Naive thymus-derived CD8-positive, alpha-beta T cell (primary cell): ENCODE measurements at places on chromosomes 11 and 22. TPM values are rescaled to one million over a fixed set of nuclear protein-coding genes. Genes with fewer than 3 reads are reported as not detected.

The KIF18A gene
- total RNA-seq, result 0.39 TPM

The SLC22A12 gene
- total RNA-seq, result not detected

The SSTR3 gene
- 13.5 TPM for total RNA-seq

The NLRP10 gene
- total RNA-seq, result not detected

The OR52N5 gene
- not detected for total RNA-seq

The NXPE2 gene
- not detected for total RNA-seq

The CARNS1 gene
- 21.2 TPM for total RNA-seq

DNA sequence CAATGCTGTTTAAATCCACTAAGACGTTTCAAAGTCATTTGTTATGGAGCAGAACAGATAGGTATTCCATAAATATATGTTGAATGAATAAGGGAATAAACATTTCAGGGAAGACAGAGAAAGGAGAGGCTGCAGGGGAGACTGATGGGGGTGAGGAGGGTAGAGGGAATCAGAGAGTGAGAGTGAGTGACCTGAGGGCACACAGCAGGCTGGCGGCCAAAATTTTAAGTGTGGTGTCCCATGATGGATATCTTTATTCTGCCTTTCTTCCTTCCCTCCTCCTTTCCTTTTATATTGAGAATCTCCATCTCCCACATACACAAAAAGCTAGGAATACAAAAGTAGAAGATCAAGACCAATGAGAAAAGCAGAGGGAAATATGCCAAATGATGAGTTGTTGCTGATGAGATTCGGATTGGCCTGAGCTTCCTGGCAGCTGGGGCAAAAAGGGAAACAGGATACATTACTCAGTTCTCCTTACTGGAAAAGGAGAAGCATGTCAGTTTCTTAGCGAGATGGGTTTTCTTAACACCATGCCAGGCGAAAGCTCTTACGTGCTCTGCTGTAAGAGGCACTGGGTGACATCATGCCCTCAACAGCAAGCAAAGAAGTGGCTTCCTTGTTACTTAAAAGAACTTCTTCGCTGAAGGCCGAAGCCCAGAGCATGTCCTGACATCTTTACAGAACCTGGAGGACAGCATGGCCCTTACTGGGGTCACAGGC is 11.2 kb upstream of the CYTH4 start:
- DNase-seq, result no peak

- peak; percentile 17 for DNase-seq
Observed at GRCh38 chr11:58640386-58641023, 18.0 kb downstream of the CNTF start.

- DNase-seq, result no peak
Observed at GRCh38 chr22:23305922-23306374, 125.6 kb downstream of the BCR start.

DNA sequence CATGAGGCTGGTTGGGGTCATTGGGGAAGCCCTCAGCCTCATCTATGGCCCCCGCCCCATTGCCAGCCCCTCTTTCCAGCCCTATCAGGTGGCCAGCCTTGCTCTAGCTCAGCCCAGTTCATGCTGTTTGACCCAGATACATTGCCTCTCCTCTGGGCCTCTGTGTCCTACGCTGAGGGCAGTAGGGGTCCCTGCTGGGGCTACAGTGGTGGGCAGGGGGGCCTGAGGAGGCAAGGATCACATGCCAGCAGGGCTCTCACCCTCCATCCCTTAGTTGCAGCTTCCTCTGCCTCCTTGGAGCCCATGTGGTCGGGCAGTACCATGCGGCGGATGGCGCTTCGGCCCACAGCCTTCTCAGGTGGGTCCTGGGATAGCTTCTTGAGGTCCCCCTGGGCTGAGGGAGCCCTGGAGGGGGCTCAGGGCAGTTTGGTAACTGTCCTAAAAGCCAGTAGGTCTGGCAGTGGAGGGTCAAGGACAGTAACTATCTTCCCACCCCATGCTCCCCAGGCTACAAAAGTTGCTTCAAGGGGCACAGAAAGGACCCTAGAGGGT is 19.2 kb downstream of the EMID1 start:
- no peak for DNase-seq

- no peak for DNase-seq
Observed at GRCh38 chr22:37954686-37955085, 1.2 kb downstream of the POLR2F start.

- DNase-seq, result no peak
Observed at GRCh38 chr11:63564784-63565350, 1.7 kb upstream of the PLAAT2 start.

DNA sequence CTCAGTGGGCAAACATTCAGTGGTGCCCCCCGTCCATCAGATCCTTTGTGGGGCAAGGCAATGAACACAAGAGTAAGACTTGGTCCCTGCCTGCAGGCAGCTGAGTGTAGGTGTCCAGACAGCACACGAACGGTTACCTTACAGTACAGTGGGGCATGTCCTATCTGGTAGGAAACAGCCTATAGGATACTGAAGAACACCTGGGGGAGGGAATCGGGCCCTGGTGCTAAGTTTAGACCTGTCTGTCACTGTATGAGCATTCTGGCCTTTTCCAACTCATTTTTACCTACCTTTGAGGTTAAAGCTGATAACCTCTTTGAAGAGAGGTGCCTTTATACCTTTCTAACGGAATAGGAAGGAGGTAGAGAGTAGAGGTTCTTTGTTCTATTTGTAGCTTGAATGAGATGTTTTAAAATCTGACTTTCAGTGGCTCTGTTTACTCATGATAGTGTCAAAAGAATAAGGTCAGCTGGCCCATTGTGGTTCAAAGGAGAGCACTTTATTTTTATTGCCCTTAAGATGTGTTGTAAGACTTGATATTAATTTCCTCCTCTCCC is 8.9 kb downstream of the ZNRF3 start:
- DNase-seq, result no peak

DNA sequence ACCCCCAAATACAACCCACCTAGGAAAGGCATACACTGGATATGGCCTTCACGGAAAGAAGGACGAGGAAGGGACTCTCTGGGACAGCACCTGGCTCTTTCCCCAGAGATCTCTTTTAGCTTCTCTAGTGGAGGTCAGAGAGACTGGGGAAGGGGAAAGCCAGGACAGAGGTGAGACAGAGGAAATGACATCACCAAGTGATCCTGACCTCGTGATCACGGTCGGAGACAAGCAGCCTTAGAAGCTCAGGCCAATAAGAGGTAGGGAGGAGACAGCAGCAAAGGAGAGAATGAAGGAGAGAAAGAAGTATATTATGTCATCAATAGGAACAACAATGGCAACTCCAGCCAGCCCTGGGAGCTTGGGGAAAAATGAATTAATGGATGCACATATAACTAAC is 15.4 kb upstream of the TMPRSS13 start:
- no peak for DNase-seq

GRCh38 chr11:131207901-131208300 is 162.5 kb upstream of the NTM start:
- no peak for DNase-seq

GRCh38 chr11:34033399-34033798 is 18.1 kb upstream of the CAPRIN1 start:
- no peak for DNase-seq

- no peak for DNase-seq
Observed at GRCh38 chr11:98277251-98277912, 743.4 kb upstream of the CNTN5 start.

DNA sequence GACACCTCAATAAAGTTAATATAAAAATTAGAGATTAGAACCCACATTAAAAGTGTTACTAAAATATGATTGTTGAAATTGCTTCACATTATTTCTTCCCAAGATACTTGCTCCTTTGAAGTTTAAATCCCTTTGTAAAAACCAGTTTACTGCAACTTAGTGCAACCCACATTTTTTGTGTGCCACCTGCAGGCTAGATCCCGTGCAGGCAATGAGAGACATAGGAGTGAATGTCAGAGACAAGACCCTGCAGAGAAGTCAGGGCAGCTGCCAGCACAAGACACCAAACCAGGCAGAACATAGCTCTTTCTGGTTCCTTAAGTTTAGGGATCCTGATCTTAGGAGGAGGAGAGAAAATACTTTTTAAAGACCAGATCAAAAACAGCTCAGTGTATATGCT is 142.8 kb upstream of the MTNR1B start:
- DNase-seq, result no peak

DNA sequence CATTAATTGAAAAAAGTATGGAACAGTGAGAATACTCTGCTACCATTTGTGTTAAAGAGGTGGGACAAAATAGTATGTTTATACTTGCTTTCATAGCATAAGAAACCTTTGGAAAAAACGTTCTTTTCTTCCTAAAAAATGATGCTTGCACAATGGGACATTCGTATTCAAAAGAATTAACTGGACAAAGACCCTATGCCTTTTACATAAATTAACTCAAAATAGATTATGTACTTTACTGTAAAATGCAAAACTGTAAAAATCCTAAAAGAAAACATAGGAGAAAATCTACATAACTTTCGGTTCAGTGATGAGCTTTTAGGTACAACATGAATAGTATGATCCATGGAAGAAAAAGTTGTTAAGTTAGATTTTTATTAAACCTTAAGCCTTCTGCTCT is 166.2 kb downstream of the NELL1 start:
- DNase-seq, result no peak

GRCh38 chr22:44225091-44225689 is 44.5 kb downstream of the PARVG start:
- DNase-seq, result no peak

DNA sequence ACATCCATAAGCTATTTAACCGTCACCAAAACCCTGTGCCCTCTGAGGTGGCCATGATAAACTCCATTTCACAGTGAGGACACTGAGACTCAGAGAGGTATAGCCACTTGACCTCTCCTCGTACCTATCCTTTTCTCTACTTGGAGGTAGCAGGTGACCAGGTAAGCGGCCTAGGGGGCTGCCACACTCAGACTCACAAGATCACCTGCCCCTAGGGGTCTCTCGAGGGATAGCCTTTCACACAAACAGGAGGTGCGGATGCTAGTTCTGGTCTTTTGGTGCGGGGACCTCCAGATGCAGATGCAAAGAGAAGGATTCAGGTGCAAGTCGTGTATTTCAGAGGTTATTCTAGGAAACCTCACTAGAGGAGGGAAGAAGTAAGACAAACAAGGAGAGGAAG is 14.6 kb downstream of the MS4A18 start:
- DNase-seq, result no peak

- DNase-seq, result no peak
Observed at GRCh38 chr22:31098632-31099110, 8.7 kb downstream of the SELENOM start.
